ENCODE measurements at places on chromosomes 13 and 19.

DNA sequence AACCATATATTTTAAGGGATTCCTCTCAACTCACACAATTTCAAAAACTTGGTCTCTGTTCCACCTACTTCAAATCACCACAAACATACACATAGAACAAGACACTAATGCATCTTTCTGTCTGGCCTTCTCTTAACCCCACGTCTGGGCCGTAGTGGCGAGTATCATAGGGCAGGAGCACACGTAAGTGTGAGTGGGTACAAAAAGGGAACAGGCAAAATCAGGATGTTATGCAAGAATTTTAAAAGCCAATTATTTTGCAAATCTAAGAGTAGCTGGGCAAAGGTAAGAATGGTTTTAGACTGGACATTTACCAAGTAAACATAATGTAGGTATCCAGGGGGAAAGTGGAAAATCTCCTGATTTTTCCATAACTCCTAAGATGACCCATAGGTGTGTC, 35.1 kb downstream of the MTMR6 start:
- no peak for DNase-seq

- DNase-seq, result no peak
Observed at GRCh38 chr19:46353730-46354528, 7.0 kb downstream of the PPP5C start.

DNA sequence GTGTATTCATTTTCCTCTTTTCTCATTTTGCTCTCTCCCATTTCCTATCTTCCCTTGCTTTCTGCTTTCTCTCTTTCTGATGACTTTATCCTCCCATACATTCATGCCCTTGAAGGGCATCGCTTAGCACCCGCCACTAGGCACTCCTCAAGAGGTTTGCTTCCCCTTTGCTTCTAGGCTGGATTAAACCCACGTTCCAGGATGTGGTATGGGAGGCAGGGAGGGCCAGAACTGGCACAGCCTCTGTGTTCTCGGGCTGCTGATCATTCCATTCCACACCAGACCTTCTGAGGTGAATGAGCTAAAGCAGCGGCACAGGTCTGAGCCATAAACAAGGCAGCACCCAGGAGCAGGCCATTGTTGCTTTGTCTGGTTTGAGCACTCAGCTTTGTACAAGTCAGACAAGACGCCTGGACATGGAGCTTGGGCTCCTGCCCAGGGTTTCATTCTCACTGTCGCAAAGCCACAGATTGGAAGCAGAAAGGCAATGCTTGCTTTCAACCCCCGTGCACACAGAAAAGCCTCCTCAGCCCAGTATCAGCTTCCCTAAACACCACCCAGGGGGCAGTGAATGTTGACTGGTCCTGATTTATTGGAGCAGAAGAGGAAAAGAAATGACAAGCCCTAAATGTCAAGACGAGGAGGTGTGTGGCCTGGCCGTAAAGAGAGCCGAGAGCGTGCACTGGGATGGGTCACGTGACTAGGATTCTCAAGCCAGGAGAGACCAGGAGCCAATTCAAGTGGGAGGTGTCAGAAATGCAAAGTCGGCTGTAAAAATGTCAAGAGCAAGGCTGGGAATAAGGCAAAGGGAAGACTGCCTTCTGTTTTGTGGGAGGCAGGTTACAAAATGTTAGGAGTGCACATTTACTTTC, 218.0 kb upstream of the SERP2 start:
- DNase-seq, result no peak

DNA sequence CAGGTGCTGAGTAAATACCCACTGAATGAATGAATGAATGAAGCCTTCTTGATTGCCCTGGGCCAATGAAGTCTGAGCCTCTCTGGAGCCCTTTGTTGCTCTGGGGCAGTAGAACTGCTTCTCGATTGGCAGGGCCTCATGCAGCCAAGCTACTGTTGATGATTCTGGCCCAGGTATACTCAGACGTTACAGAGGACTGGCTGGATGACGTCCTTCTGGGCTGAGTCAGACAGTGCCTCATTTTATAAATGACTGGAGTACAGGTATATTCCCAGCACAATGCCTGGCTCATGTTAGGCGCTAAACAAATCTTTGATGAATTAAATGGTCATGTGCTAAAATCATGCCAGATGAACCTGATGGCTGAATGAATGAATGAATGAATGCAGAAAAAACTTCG, 243.8 kb upstream of the MAB21L1 start:
- no peak for DNase-seq

All from CD4-positive, alpha-beta T cell treated with Interleukin-17A for 4 hours (primary cell).